Liver (tissue), 10 donors: ENCODE measurements at places on chromosomes 5 and 9.

DNA sequence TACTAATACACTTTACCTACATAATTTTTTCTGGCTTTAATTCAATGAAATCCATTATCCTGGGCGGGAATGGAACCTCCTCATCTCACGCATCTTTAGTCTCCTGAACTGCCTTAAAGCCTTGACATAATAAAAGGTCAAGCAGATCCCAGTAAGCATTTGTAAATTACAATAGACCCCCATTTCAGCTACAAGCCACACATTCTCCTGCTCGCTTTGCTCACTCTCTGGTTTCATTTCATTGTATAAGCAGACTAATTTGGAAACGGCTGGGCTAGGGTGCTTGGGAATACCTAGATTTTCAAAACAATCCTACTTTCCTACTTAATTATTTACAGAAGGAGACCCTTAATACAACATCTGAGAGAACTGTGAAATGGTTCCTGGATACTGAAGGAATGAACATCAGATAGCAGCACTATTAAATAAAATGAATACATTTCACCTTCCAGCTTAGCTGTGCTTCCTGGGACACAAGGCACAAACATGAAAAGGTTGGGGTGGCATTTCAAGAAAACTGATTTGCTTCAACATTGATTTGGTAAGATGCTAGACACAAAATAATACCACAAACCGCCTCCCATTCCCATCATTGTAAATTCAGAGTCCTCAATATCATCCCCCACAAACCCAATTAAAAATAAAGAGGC lies 1.5 kb downstream of the JAKMIP2 start:
- H3K4me1 ChIP-seq: peaks cover 1% of the 10 kb centered on the region
- no peaks in the 10 kb centered on the region for H3K36me3 ChIP-seq
- DNase-seq: no peak
- no peaks in the 10 kb centered on the region for H3K27me3 ChIP-seq
- H3K27ac ChIP-seq: no peak overlapping the region
- no peak overlapping the region for H3K4me3 ChIP-seq

DNA sequence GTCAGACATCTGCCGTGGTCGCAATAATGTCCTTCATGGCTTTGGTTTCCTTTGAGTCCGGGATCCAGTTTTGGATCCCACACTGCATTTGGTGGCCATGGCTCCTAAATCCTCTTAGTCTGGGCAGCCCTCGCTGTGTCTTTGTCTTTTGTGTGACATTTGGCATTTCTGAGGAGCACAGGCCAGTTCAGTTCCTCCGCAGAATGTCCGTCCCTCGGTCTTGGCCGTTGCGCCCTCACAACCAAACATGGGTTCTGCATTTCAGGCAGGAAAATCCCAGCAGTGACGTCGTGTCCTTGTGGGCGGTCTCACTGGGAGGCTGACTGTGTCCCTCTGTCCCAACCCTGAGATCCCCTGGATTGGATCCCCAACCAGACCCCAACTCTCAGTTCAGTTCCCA lies 172.9 kb upstream of the PPP1R26 start:
- no peak for DNase-seq
- no peak overlapping the region for H3K4me3 ChIP-seq
- H3K4me1 ChIP-seq: no peaks in the 10 kb centered on the region
- H3K27me3 ChIP-seq: no peaks in the 10 kb centered on the region
- no peak overlapping the region for H3K27ac ChIP-seq

- H3K27ac ChIP-seq: no peak overlapping the region
- no peak overlapping the region for H3K4me3 ChIP-seq
- DNase-seq: no peak
These were observed 335.3 kb upstream of the ADAMTSL1 start for GRCh38 chr9:18138656-18139055.

- peaks cover 3% of the 10 kb centered on the region for H3K4me1 ChIP-seq
- H3K27me3 ChIP-seq: no peaks in the 10 kb centered on the region
- no peak for DNase-seq
- H3K4me3 ChIP-seq: no peak overlapping the region
- no peaks in the 10 kb centered on the region for H3K36me3 ChIP-seq
These were observed 157.9 kb downstream of the NFIB start for GRCh38 chr9:14156046-14156445.
